ENCODE measurements at places on chromosomes 12 and 14.
A peak's percentile ranks its signal among the peaks of the same experiment; 100 is the strongest.

GRCh38 chr14:80202888-80203562, 8.3 kb downstream of the DIO2 start:
- DNase-seq = no peak

DNA sequence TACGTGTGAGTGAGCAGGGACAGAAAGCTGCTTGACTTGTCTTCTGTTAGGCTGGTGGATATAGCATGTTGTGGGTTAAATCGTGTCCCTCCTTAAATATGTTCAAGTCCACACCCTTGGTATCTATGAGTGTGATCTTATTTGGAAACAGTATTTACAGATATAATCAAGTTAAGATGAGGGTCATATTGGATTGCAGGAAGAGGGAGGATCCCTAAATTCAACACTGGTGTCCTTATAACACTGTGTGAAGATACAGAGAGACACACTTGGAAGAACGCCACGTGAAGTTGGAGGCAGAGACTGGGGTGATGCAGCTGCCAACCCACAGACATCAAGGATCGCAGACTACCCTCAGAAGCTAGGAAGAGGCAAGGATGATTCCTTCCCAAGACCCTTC, 275.2 kb upstream of the SSTR1 start:
- no peak for DNase-seq

- DNase-seq = no peak
These were observed 104.2 kb downstream of the RERG start for GRCh38 chr12:15116983-15117382.

DNA sequence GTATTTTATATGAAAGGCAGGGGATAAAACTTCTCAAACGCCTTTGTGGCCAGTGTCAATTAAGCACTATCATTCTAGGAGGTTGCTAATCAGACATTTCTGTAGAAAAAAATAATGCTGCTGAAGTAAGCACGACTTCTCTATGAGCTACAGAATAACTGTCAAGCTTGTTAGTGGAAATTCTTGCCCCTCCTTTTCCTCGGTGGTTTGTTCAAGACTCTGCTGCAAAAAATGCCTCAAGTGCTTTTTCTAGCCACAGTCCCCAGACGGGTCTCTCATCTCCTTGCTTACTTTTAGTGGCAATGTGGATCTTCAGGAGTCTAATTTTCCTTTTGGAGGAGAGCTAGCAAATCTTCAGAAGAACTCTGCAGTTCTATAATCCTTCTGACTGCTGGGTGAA, 452.0 kb downstream of the FUT8 start:
- DNase-seq = no peak

DNA sequence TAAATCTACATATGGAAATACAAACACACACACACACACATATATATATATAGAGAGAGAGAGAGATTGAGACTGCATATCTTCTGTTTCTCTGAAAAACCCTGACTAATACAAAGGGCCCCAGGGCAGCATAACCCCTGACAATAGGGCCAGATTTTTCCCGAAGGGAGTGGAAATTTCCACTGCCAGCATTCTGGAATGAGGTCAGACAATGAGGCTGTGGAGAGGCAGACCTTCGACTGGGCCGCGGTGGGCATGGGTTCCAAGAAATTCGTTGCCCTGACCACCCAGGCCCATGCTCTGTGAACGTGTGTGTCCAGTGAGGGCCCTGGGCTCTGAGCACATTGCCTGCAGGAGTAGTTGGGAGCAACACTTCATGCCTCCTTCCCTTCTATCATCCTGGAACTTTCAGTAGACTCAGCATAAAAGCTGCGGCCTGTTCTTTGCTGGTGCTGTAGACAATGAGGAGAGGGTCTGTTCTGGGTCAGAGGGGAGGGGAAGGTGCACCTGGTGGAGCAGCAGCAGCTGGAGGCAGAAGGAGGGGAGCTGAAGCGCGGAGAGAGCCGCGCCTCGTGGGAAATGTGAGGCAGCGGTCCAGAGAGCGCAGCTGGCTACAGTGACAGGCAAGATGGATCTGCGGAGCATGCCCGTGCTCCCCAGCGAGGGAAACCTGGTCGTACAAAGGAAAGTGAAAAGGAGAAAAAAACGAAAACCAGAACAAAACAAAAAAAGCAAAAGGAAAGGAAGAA, 25.6 kb upstream of the CCDC60 start:
- no peak for DNase-seq

DNA sequence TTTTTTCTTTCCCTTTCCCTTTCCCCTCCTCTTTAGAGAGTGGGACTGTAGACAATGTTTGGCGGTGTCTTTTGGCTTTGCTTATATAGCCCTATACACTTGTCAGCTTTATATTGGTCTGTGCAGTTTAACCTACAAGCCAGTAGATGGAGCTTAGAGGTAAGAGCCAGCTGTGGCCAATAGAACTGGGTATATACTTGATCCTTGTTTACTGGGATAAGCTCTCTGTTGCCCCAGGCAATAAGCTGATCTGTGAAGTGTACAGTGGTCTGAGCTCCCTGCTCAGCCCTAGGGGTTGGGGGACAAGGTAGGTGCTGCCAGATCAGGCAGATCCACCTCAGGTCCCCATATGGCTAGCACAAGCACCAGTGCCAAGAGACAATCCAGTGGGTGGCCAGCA, 434.1 kb downstream of the NOVA1 start:
- DNase-seq = no peak

- no peak for DNase-seq
These were observed 2.9 kb upstream of the CHGA start for GRCh38 chr14:92920001-92920400.

DNA sequence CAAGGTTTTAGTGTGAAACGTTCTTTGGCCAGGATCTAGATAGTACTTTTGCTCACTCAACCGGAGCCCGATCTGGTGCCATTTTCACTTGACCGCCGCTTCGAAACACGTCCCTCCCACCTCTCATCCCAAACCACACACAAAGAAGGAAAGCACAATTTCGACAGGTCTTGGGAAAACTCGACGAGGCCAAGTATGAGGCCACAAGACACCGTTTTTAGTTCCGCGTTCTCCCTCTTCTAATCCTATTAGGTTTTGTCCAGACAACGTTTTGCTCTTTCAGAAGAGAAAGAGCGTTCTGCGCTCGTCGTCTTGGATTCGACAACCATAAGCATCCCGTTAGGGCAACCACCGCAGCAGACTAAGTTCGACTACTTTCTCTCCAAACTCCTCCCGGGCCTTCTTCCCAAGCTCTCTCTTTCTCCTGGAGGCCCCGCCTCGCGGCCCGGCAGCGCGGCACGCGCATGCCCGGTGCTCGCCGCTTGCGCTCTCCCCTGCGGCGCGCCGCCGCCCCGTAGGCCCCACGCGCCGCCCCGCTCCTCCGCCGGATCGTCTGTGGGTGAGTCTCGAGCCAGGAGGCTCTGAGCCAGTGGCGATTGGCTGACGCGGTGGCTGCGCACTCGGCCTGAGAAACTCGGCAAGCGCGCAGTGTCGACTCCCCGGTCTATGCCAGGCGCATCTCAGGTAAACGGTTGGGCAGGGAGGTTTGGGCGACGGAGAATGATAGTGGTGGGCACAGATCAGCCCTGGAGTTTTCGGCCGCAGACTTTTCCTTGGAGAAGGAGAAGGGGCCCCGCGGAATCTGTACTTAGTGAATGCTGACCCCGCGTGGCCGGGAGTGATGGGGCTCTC, at the start of gene MIPOL1:
Gene MIPOL1 (plus strand): TSS at position 517 of the 852 bp plus-strand sequence. CDS start 49,952 bp downstream, outside the sequence.
- no peak for DNase-seq

DNA sequence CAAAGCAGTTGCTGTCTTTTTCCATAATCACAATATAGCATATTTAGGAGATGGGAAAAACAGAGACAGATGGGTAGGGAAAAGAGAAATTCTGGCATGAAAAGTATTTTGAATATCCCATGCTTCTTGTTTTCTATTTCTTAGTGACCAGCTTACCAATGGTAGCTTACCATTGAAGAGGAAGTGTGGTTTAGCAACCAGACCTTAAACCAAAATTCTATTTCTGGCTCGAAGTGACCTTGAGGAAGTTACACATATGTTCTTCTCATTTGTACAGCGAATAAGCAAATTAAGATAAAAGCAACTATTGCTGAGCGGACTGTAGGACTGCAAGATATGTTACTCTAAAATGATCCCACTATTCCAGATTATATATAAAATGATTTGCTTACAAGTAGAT, 82.9 kb downstream of the FGD4 start:
- no peak for DNase-seq

DNA sequence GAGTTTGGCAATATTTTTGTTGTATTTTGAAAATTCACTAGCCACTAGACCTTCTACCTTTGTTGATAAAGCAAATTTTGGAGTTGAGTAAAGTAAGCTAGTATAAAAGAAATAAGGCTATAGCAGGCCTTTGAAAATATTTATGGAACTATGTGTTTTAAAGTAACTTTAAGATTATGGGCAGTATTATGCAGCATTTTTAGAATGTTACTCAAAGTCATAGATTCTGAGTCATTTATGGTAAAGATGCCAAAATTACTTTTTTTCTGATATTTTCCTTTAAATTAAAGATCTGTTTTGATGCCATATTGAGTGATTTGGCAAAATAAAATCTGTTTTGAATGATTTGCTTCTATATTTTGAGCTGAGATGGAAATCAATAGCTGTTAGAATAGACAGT, 57.2 kb downstream of the SYNE2 start:
- DNase-seq = no peak

DNA sequence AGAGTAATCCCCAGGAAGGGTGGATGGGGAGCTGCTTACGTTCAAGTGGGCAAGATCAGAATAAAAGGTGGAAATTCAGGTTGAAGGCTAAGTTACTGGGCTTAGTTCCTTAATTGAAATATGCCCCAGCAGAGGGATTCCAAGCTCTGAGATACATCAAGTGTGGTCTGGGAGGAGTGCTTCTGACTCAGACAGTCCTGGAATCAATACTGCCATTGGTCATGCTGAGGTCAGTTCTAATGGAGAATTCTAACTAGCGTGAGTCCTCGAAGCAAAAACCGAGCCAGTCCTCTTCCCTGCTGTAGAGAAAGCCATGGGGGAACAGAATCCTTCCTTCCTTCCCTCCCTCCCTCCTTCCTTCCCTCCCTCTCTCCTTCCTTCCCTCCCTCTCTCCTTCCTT, 39.9 kb downstream of the NOS1 start:
- DNase-seq = no peak

- DNase-seq = no peak
These were observed 415.5 kb downstream of the PCNX1 start for GRCh38 chr14:71322655-71323250.

DNA sequence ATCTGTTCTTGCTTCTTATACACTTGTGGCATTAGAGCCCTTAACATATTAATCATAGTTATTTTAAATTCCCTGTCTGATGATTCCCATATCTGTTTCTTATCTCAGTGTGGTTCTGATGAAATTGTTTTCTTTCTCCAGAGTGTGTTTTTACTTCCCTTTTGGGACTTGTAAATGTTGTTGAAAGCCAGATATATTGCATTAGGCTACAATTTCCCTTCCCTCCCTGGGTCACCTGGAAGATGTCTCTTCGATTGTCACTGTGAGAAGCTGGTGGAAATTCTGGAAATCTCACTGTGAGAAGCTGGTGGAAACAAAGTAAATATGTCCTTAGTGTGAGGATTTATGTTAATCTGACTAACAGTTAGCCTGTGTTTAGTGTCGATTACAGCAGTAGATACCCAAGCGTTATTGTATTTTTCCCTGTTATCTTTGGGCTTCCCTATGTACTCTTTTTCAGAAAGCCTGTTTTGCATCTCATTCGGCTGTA, 717.3 kb downstream of the TRHDE start:
- no peak for DNase-seq

- no peak for DNase-seq
These were observed 17.1 kb upstream of the MYO1H start for GRCh38 chr12:109330282-109331230.

DNA sequence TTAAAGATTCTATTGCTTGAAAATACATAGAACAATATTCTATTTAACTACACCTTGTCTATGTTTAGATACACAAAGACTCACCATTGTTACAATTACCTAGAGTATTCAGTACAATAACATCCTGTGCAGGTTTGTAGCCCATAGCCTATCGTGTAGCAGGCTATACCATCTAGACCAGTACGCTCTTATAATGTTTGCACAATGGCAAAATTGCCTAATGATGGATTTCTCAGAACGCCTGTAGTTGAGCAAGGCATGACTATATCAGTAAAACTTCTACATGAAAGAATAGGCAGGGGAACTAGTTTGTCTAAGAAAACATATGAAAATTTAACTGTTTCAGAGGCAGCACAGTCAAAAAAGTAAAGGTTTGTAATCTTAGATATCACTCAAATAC, 375.9 kb downstream of the DAD1 start:
- DNase-seq = no peak

GRCh38 chr14:105490267-105490571, 827 bp upstream of the TEDC1 start:
- DNase-seq = no peak

DNA sequence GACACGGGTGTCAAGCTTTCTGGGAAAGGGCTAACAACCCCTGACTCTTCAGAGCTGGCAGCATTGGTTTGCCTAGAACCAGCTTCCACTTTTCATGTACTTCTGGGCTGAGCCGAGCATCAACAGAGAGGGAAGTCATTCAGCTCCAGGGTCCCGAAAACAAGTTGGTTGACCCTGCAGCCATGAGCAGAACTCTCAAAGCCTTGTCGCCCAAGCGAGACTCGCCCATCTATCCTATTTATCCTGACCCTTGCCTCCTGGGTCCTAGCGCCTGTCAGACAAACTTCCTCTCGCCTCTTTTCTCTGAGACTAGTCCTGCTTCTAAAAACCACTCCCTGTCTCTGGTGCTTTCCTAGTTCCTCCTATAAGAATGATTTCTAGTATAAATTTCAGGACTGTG, 47.9 kb downstream of the ASCL4 start:
- DNase-seq = no peak

GRCh38 chr12:53006810-53007309, 604 bp downstream of the EIF4B start:
- peak; percentile 39 for DNase-seq

DNA sequence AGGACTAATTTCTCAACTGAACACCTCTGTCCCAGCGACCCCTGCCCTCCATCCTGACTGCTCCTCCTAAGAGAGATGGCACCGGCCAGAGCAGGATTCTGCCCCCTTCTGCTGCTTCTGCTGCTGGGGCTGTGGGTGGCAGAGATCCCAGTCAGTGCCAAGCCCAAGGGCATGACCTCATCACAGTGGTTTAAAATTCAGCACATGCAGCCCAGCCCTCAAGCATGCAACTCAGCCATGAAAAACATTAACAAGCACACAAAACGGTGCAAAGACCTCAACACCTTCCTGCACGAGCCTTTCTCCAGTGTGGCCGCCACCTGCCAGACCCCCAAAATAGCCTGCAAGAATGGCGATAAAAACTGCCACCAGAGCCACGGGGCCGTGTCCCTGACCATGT, 756 bp downstream of the RNASE7 start:
- no peak for DNase-seq

- no peak for DNase-seq
These were observed 83.5 kb downstream of the TTC6 start for GRCh38 chr14:37678916-37679315.

Measured in stimulated activated CD8-positive, alpha-beta memory T cell treated with anti-CD3 and anti-CD28 coated beads, Interleukin-7, amount 100 ng/mL, for 1 hour (primary cell).